ENCODE measurements at places on chromosomes 16 and 17.

DNA sequence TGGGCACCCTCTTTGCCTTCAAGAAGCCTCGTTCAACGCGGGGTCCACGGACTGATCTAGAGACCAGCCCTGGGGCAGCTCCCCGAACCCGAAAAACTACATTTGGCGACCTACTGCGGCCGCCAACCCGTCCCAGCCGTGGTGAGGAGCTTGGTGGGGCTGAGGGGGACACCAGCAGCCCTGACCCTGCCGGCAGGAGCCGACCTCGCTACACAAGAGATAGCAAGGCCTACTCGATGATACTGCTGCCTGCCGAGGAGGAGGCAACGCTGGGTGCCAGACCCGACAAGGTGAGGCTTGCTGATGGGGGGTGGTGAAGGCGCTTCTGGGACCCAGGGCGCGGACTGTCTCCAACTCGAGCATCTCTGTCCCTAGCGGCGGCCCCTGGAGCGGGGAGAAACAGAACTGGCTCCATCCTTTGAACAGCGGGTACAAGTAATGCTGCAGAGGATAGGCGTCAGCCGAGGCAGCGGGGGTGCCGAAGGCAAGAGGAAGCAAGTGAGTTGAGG lies 5.6 kb downstream of the ACD start:
- no peak for DNase-seq

DNA sequence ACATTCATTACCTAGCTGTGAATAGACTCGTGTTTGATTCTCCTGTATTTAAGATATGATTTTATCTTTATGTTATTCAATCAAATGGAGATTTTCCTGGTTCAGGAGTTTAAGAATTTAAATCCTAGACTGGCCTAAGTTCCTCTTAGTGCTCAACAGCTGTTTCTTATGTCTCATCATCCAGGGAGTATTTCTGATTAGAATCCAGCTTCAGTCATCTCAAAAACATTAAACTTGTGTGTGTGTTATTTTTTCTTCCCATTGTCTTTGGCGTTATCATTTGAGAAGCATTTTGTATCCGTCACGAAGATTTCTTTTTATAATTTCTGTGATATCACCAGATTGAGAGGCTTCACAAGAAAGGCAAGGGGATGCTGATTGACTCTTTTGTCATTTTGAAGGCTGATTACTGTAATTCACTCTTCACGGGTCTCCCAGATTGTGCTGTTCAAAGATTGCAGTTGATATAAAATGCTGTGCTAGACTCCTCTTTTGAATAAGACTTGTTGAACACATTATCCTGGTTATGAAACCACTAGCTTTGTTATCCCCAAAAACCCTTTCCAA lies 204.8 kb downstream of the CDH8 start:
- no peak for DNase-seq

DNA sequence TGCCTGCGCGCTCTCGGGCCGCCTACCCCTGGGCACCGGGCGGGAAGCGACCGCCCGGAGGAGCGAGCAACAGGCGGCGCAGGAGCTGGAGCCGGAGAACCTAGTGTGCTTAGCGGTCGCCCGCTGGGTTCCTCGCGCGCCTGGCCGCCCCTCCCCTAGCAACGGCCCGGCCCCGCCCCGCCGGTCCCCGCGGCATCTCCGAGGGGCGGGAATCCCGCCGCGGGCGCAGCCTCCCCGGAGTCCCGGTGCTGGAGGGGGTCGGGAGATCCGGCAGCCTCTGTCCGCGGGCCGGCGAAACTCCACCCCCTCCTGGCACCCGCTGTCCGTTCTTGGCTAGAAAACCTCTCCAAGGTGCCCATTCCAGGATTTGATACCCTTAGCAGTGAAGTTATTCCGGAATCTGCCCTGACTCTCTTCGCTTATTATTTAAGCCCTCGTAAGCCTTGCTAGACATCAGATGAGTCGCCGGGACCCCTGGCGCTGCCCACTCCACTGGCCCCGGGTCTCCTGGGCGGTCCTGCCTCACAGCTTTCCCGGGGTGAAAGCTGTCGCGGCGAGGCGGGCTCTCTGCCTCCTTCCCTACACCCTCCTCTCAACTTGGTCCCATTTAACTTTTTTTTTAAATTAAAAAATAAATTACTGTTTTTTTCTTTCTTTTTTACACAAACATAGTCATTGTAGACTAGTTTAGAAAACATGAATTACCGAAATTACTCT lies at the start of gene RPRML:
RPRML (minus strand) TSS at position 107 of the 717 bp plus-strand sequence. CDS start 246 bp downstream, outside the sequence.
- DNase-seq = peak; percentile 3

DNA sequence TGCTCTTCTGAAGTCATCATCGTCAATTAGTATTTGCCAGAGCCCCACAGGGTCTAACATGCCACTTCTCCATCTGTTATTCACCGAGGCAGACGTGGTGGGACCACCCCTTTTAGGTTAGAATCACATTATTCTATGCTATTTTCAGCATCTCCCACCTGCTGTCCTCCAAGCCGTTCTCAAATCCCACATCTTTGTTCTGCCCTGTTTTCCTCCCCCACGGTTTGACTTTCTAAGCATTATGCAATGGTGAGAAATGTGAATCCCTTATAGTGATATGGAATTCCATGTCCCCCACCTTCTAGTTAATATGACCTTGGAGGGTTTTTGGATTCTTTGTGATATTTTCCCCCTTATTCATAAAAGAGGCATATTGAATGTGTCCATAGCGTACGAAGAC lies 634.1 kb upstream of the RBFOX1 start:
- no peak for DNase-seq

DNA sequence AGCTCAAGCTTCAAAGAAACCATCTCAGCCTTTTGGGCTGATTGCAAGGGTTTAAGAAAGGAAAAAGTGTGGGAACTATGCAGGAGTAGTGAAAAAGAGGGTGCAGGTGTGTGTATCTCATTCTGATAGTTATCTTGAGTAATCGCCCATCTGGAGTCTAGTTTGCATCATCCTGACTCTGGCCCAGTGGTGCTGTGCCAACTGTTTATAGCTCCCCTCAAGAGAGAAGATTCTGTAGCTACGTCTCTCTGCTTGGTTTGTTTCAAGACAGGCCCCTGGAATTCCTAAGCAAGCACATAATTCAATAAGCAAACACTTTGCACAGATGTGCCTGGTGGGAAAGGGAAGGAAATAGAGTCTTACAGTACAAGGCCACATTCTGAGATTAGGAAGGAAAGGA lies 144.4 kb downstream of the HAPSTR1 start:
- DNase-seq = no peak

- no peak for DNase-seq
Measured at GRCh38 chr17:14205992-14206461, 30.6 kb downstream of the CDRT15 start.

DNA sequence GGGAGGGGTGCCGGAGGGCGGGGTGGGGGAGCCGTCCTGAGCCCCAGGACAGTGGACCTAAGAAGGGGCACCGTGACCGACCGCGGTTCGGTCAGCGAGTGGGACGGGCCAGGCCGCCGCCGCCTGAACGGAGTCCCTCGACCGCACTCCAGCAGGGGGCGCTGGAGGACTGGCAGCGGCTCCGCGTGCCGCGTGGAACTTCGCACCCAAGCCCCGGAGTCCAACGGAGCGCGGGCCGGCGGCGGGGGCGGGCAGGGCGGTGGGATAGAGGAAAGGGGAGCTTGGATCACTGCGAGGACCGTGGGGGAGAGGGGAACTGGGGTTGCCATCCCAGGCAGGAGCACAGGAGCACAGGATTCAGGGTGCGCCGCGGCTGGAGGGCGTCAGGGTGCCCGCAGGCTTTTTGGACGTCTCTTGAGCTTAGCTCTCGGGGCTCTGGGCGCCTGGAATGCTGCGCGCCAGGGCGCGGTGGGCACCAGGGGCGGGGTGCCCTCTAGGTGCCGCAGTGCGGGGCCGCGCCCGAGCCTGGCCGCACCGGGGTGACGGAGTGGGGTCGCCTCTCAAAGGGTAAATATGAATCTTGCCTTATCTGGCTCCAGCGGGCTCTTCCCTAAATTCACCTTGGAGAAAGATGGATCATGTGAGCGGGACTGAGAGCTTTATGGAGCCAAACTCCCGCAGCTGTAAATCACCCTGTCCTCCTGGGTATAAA lies 379 bp upstream of the OTOP2 start:
- DNase-seq = peak; percentile 73

GRCh38 chr17:76547183-76547641 lies 7.4 kb downstream of the PRCD start:
- DNase-seq = peak; percentile 60

DNA sequence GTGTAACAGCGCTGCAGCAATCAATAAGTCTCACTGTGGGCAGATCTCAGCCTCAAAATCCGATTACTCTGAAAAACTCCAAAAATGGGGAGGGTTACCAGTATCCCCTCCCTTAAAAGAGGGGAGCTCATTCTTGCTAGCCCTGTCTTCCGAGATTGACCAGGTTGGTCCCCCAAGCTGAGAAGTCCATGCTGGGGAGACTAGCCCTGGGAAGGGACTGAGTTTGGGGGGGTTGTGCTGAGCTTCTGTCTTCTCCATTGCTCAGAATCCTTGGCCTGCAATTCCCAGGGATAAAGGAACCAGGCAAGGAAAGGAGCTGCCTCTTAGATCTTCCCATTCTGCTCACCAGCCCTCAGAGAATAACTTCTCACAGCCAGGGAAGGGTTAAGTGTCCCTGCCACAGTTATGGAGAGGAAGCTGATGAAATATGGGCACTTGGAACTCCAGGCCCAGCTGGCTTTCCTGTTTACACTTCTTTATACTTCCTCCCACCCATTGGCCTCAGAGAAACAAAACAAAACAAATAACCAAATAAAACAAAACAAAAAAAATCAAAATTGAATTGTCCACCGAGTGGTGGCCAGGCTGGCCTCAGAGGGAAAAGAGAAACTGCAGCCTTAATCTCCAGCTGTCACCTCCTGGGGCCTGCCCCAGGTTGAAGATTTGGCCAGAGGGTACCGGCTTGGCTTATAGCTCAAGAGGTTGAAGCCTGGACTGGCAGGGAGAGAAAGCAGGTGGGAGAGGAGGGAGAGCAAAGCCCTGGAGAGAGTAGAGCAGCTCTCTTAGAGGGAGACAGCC lies 2.6 kb downstream of the HOXB3 start:
- DNase-seq = no peak

DNA sequence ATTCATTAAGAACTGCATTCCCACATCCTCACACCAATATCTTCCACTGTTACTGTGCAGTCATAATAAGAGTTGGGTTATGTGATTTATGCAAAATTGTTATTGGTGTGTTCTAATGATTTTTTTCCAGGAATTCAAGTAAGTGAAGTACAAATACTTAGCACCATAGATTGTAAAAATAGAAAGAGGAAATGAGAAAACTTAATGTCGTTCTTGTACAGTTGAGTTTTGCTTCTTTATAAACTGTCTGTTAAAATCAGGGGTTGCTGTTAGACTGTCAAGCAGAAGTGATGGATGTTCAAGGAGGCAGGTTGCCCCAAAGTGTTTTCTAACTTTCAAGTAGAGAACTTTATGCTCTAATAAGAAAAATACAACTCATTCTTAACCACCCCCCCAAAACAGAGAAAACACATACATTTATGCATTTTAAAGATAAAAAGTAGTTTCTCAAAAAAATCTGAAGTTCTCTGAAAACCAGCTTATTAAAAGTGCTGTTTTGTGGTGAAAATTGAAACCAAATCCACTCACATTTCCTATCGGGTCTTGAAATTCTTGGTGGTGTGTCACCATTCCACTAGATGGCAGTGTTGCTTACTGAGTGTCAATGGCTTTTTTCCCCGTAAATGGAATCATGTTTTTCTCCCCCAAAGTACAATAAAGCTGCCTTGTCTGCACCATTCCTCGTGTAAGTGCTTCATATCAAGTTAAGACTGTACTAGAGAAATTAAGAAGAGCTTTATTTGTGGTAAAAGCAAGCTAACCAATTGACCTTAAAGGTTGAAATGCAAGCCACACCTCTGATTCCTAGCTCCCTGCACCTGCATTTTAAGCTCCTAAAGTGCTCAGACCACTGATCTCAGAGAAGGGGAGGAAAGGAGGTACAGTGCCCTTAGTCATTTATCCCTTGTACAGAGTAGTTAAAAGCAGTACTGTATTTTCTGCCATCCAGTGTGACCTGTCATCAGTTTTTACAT lies 4.7 kb upstream of the IGSF6 start:
- no peak for DNase-seq

GRCh38 chr16:86520317-86521210 lies 10.2 kb downstream of the FOXF1 start:
- no peak for DNase-seq

GRCh38 chr17:8133399-8133798 lies 9.5 kb upstream of the HES7 start:
- DNase-seq = no peak

- peak; percentile 36 for DNase-seq
Measured at GRCh38 chr17:51427856-51428255, 167.5 kb downstream of the UTP18 start.

DNA sequence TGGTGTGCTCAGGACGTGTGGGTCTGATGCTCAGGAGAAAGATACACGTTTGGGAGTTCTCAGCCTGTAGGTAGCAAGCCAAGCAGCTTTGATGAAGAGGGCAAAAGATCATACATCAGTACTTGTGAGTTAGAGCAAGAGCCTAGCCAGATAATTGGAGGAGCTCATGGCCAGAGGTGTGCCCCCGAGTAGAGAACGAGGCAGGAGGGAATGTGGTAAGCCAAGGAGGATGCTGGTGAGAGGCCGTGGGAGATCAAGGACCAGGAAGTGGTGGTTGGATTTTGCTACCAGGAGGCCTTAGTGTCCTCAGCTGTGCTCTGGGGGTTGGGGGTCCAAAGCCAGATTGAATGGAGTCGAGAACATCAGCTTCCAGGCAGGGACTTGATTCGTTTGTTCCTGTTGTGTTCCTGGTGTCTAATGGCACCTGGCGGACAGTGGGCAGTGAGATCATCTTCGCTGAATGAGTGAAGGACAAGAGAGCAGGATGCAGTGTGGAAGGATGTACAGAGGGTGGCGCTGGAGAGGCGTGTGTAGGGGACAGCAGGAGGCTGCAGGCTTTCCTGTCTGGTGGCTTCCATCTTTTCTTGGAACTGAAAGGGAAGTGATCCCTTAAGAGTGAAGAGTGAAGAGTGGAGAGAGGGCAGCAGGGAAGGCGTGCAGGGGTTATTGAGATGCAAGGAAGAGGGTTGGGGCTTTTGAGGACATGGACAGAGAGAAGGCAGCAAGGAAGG lies 11.6 kb downstream of the FBXL19 start:
- no peak for DNase-seq

GRCh38 chr17:73463821-73464220 lies 152.0 kb upstream of the CDC42EP4 start:
- DNase-seq = no peak

- no peak for DNase-seq
Measured at GRCh38 chr16:69329369-69330285, 761 bp downstream of the PDF start.

DNA sequence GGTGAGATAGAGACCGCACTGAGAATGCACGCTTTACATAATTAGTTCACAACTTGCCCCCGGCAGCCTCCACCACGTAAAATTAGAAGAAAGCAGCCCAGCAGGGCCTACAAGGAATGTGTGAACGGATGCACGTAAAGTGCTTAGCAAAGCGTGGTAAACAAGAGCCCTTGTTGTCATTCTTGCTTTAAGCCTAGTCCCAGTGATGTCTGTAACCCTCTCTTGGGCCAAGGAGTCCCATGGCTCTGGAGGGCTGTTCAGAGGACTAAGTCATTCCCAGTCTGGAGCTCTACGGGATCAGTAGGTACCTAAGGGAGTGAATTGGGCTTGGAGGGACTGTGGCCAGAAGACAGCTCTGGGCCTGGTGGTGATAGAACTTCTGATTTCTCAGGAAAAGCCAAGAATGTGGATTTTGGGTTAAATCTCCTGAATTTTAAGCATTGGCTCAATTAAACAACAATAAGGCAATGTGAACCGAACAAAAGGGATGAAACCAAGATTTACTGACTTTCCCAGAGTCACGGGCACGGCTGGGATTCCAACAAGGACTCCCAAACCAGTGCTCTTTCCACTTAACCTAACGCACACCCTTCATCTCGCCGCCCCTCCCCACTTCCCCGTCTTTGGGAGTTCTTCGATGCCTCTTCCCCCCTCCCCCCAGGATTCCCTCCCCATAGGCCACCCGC lies 775 bp upstream of the CHP2 start:
- DNase-seq = no peak

Measured in stimulated activated CD4-positive, alpha-beta T cell treated with anti-CD3 and anti-CD28 coated beads, TNF-alpha, amount 100 ng/mL, for 48 hours (primary cell).